ENCODE measurements at places on chromosomes 5 and 9. TPM values are rescaled to one million over a fixed set of nuclear protein-coding genes. Genes with fewer than 3 reads are reported as not detected.
A peak's percentile ranks its signal among the peaks of the same experiment; 100 is the strongest.

The CACFD1 gene
- total RNA-seq: 0.54 TPM

GRCh38 chr5:172118891-172119290 is 69.1 kb downstream of the STK10 start:
- peaks cover 42% of the 10 kb centered on the region for H3K36me3 ChIP-seq
- peak overlapping the region; percentile 18 for H3K4me3 ChIP-seq
- peak overlapping the region; percentile 34 for H3K27ac ChIP-seq
- H3K27me3 ChIP-seq: no peaks in the 10 kb centered on the region

DNA sequence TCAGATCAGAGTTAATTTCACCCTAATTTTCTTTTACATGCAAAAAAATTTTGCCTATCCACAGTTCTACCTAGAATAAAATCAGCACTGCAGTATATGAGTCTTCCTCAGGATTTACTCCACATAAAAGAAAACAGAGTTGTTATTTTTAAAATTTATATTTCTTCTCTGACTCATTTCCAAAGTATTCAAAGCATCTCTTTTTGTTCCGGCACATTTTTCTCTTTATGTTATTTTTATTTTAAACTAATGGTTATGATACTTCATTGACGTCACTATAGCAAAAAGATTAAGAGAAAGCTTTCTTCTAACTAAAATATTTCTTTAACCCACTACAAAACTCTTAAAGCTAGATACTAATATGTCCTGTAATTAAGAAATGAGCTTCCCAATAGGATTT is 590.4 kb downstream of the PRELID2 start:
- no peaks in the 10 kb centered on the region for H3K4me1 ChIP-seq
- no peaks in the 10 kb centered on the region for H3K27me3 ChIP-seq
- H3K36me3 ChIP-seq: no peaks in the 10 kb centered on the region
- H3K4me3 ChIP-seq: no peak overlapping the region

GRCh38 chr9:114100536-114100935 is 1.4 kb upstream of the KIF12 start:
- H3K36me3 ChIP-seq: no peaks in the 10 kb centered on the region
- no peak for DNase-seq
- H3K27ac ChIP-seq: no peak overlapping the region

DNA sequence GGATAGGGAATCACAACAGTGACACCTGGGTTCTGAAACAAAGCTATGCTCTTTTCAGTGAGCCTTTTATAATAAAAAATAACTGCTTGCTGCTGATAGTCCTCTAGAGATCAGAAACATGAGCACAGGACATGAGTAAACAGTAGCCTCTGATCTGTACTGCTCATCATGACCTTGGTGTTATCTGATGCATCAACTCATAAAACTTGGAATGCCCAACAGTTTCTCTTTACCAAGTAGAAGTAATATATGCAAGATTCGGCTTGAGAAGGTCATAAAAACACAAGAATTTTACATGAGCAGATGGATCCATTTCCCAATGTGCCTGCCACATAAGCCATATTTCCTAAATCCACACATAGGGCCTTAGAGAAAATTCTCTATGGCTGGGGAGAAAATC is 318.3 kb upstream of the GRAMD2B start:
- DNase-seq: no peak
- no peaks in the 10 kb centered on the region for H3K27me3 ChIP-seq
- H3K36me3 ChIP-seq: no peaks in the 10 kb centered on the region
- no peak overlapping the region for H3K27ac ChIP-seq

DNA sequence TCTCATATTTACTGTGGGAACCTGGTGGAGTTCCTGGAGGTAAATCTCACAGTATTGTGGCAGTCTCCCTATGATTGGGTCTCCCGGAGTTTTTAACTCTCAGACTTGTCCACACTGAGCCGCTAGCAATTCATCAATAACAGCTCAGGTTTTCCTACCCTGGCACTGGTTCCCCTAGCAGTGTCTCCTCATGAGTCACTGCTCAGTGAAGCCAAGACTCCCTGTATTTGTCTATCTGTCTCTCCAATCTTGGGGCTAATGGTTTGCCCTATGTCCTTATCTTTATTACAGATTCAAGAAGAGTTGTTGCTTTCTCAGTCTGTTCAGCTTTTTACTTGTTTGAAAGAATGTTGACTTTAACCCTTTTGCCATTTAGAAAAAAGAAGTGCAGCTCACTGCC is 176.7 kb upstream of the FGF10 start:
- H3K4me1 ChIP-seq: no peaks in the 10 kb centered on the region
- no peak overlapping the region for H3K27ac ChIP-seq
- no peak for DNase-seq
- H3K4me3 ChIP-seq: no peak overlapping the region
- no peaks in the 10 kb centered on the region for H3K36me3 ChIP-seq

The HAUS6 gene
- total RNA-seq: 34.0 TPM

- no peaks in the 10 kb centered on the region for H3K36me3 ChIP-seq
- H3K4me3 ChIP-seq: no peak overlapping the region
- H3K27me3 ChIP-seq: peaks cover 4% of the 10 kb centered on the region
- H3K27ac ChIP-seq: no peak overlapping the region
- no peaks in the 10 kb centered on the region for H3K4me1 ChIP-seq
Measured at GRCh38 chr9:108850293-108850897, 5.4 kb downstream of the ACTL7B start.

- no peak overlapping the region for H3K27ac ChIP-seq
- H3K4me1 ChIP-seq: no peaks in the 10 kb centered on the region
- H3K4me3 ChIP-seq: no peak overlapping the region
- no peak for DNase-seq
- peaks cover 33% of the 10 kb centered on the region for H3K27me3 ChIP-seq
- H3K36me3 ChIP-seq: no peaks in the 10 kb centered on the region
Measured at GRCh38 chr5:154575546-154576428, 97.8 kb upstream of the HAND1 start.

- H3K4me3 ChIP-seq: no peak overlapping the region
- H3K27me3 ChIP-seq: peaks cover 4% of the 10 kb centered on the region
Measured at GRCh38 chr9:70829591-70830265, 291.7 kb downstream of the TRPM3 start.

- H3K4me3 ChIP-seq: no peak overlapping the region
- no peak for DNase-seq
- H3K27ac ChIP-seq: no peak overlapping the region
- H3K4me1 ChIP-seq: no peaks in the 10 kb centered on the region
Measured at GRCh38 chr5:135271533-135272310, 127.3 kb downstream of the MACROH2A1 start.

DNA sequence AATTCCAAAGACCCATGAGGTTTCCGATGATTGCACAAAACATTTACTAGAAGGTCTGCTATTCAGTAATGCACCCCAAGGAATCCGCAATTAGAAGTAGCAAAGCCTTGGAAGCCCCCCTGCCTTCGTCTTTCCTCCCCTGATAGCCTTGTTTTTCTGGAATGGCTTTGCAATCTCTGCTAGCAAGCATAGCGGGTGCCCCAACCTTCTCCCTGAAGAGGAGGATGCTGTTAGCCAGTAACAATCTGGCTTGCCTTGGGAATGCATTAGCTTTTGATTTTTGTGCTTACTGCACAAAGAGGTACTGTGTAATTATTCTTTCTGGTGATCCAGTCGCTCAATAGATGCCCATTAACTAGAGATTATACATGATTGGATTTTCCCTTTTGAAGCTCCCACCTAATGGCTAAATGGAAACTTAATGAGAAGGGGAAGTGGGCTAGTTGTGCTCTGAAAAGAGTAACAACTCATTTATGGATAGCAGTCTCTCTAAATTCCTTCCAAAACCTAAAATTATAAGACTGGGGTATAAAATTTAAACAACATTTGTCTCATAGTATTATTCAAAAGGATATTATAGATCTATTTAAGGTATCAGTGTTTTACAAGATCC is 91.6 kb downstream of the FBXW11 start:
- H3K27ac ChIP-seq: no peak overlapping the region
- DNase-seq: no peak
- H3K36me3 ChIP-seq: peaks cover 29% of the 10 kb centered on the region
- no peak overlapping the region for H3K4me3 ChIP-seq
- H3K4me1 ChIP-seq: peaks cover 62% of the 10 kb centered on the region

- no peak overlapping the region for H3K4me3 ChIP-seq
- no peaks in the 10 kb centered on the region for H3K27me3 ChIP-seq
- H3K27ac ChIP-seq: no peak overlapping the region
- no peaks in the 10 kb centered on the region for H3K36me3 ChIP-seq
Measured at GRCh38 chr5:134489227-134489944, 36.1 kb upstream of the JADE2 start.

The TMEM252 gene
- total RNA-seq: not detected

- H3K4me1 ChIP-seq: no peaks in the 10 kb centered on the region
- no peaks in the 10 kb centered on the region for H3K27me3 ChIP-seq
- DNase-seq: no peak
- H3K4me3 ChIP-seq: no peak overlapping the region
- H3K36me3 ChIP-seq: peaks cover 1% of the 10 kb centered on the region
- H3K27ac ChIP-seq: no peak overlapping the region
Measured at GRCh38 chr9:6367128-6367890, 39.1 kb downstream of the TPD52L3 start.

DNA sequence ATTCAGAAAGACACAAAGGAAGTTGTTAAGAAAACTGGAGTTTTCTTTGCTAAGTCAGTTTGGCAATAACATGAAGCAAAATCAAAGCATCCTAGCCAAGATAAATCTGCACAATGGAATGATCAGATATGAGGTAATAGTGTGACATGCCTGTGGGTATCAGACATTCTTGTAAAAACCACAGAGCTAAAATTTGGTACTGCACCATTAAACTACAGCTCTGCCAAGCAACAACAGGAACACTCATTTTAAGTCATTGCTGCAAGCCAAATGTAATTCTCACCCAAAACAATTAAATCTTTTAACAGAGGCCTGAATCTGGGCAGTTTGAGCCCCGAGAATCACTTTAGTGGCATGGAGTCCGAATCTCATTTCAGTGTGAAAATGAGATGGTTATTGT is 96.6 kb downstream of the VCAN start:
- H3K4me1 ChIP-seq: no peaks in the 10 kb centered on the region
- H3K36me3 ChIP-seq: no peaks in the 10 kb centered on the region
- H3K27me3 ChIP-seq: peaks cover 16% of the 10 kb centered on the region
- no peak for DNase-seq
- H3K4me3 ChIP-seq: no peak overlapping the region

DNA sequence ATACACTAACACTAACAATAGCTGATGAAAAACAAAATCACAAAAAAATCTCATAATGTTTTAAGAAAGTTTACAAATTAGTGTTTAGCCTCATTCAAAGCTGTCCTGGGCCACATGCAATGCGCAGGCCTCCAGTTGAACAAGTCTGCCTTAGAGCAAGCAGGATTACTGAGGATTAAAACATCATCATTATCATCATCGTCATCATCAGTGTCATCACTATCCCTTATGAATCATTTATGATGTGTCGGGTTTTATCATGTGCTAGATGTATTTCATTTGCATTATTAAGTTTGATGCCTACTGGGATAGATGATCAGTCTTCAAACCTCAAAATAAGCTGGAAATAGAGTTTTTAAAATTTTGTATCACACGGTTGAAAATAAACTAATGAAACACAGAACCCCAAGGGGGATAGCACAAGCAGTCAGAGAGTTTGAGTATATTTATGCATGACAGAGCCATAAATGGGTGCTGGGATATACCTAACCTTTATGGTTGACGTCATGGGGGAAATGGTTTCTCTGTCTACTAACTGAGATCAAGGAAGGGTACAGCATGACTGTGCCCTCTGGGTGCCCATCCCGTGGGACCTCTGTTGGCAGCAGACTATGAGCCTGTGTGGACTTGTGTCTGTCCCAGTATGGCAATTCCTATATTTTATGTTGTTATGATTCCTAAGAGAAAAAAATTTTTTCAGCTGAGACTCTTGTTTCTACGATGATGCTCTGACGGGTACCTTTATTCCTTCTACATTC is 150.3 kb upstream of the ADRA1B start:
- no peak overlapping the region for H3K4me3 ChIP-seq
- H3K27me3 ChIP-seq: peaks cover 15% of the 10 kb centered on the region
- DNase-seq: no peak
- H3K27ac ChIP-seq: no peak overlapping the region

The PHF24 gene
- 0.30 TPM for total RNA-seq

- no peaks in the 10 kb centered on the region for H3K36me3 ChIP-seq
- H3K27me3 ChIP-seq: peaks cover 41% of the 10 kb centered on the region
- no peak for DNase-seq
- H3K4me3 ChIP-seq: no peak overlapping the region
- no peak overlapping the region for H3K27ac ChIP-seq
- H3K4me1 ChIP-seq: peaks cover 7% of the 10 kb centered on the region
Measured at GRCh38 chr9:96626912-96627311, 7.3 kb upstream of the CDC14B start.

The GKAP1 gene
- 3.1 TPM for total RNA-seq

GRCh38 chr9:70403166-70403565 is 11.3 kb downstream of the KLF9 start:
- H3K27ac ChIP-seq: peak overlapping the region; percentile 63
- H3K27me3 ChIP-seq: no peaks in the 10 kb centered on the region
- H3K36me3 ChIP-seq: peaks cover 8% of the 10 kb centered on the region
- H3K4me1 ChIP-seq: peaks cover 83% of the 10 kb centered on the region

DNA sequence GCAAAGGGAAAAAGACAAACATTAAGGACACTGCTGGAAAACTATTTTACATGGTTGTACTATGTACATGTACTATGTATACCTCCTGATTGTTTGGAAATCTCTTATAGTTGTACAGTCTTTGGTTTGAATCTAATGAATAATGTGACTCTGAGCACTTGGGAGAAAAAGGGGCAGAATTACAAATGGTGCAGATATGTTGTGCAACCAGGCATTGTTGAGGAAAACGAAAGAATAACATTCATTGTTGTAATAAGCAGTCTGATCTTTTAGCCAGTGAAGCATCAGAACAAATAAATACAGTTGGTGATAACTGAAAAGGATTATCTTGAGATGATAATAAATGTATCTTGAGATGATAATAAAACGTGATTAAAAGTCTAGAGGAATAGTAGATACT is 87.2 kb downstream of the CSNK1G3 start:
- H3K27ac ChIP-seq: no peak overlapping the region
- no peak overlapping the region for H3K4me3 ChIP-seq
- DNase-seq: no peak
- H3K36me3 ChIP-seq: peaks cover 16% of the 10 kb centered on the region
- H3K27me3 ChIP-seq: no peaks in the 10 kb centered on the region

GRCh38 chr5:157486221-157486681 is 26.2 kb downstream of the NIPAL4 start:
- no peaks in the 10 kb centered on the region for H3K36me3 ChIP-seq
- no peak overlapping the region for H3K27ac ChIP-seq
- no peak for DNase-seq
- H3K27me3 ChIP-seq: peaks cover 4% of the 10 kb centered on the region

The CENPP gene
- 27.0 TPM for total RNA-seq

GRCh38 chr5:112004867-112005622 is 248.1 kb upstream of the NREP start:
- peaks cover 13% of the 10 kb centered on the region for H3K4me1 ChIP-seq
- H3K4me3 ChIP-seq: no peak overlapping the region

GRCh38 chr5:16345454-16345853 is 120.1 kb downstream of the ZNF622 start:
- H3K4me1 ChIP-seq: no peaks in the 10 kb centered on the region
- DNase-seq: no peak
- no peak overlapping the region for H3K27ac ChIP-seq
- H3K36me3 ChIP-seq: no peaks in the 10 kb centered on the region

Data from activated naive CD8-positive, alpha-beta T cell treated with anti-CD3 and anti-CD28 coated beads for 36 hours (primary cell).